ENCODE measurements at places on chromosomes 1 and 21. TPM values are rescaled to one million over a fixed set of nuclear protein-coding genes. Genes with fewer than 3 reads are reported as not detected.

GRCh38 chr1:161196111-161196510, 2.7 kb downstream of the ADAMTS4 start:
- no peak for DNase-seq

GRCh38 chr1:231518485-231519034, 9.9 kb upstream of the TSNAX start:
- DNase-seq = no peak

DNA sequence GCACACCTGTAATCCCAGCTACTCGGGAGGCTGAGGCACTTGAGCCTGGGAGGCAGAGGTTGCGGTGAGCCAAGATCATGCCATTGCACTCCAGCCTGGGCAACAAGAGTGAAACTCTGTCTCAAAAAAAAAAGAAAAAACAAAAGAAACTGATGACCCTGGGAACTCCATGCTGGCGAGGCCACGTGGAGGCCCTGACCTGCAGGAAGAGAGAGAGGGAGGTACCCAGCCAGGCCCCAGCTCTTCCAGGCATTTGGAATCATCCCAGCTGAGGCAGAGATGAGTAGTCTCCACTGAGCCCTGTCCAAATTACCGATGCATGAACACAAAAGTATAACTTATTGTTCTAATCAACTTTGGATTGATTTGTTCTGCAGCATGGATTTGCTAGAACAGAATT, 132.0 kb upstream of the ZBTB40 start:
- no peak for DNase-seq

GRCh38 chr1:43382027-43382779, 7.4 kb downstream of the MED8 start:
- DNase-seq = no peak

DNA sequence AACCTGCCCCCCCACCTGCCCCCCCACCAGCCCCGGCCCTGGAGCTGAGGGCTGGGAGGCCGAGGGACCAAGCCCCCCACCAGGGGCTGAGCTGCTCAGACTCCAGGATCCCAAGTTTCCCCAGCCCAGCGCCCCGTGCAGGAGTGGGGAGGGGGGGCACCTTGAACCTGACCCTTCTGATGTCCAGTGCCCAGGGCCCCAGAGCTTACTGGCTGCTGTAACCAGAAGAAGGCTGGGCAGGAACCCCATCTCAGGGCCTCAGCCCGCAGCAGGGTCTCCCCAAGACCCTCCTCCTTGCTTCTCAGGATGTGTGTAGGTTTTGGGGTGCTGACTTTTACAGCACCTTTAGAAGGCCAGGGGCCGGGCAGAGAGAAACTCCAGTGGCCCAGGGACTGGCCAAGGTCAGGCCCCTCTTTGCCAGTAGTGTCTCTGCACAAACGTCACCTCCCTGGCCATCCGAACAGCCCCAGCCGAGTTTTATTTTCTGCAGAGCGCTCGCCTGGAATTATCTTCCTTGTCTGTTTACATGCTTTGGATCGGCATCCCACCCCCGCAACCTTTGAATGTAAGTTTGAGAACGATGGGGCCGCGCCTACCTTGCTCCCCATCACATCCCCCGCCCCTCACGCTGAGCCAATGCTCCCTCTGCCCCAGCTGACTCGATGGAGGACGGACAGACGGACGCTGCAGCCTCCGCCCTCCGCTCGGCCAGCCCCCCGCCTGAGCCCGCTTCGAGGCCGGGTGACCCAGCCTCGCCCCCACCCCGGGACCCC, 70.1 kb upstream of the CASZ1 start:
- DNase-seq = no peak

The KIAA0040 gene
- 32.4 TPM for total RNA-seq

DNA sequence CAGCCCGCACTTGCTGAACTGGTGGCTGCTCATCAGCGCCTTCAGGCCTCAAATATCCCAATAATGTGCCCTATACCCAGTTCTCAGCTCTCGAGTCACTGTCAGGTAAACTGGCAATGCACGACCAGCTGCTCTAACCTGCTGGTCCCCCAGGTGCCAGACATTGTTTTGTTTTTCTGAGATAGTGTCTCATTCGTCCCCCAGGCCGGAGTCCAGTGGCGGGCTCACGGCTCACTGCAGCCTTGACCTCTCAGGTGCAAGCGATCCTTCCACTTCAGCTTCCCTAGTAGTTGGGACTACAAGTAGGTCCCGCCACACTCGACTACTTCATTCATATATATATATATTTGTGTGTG, 1.0 kb upstream of the NADK start:
- DNase-seq = no peak
